Naive thymus-derived CD8-positive, alpha-beta T cell (primary cell): ENCODE measurements at places on chromosomes 13 and 19. TPM values are rescaled to one million over a fixed set of nuclear protein-coding genes. Genes with fewer than 3 reads are reported as not detected.

The CYP2B6 gene
- not detected for polyA plus RNA-seq

The CEACAM4 gene
- not detected for polyA plus RNA-seq

The C19orf18 gene
- polyA plus RNA-seq: not detected

The SIGLEC12 gene
- polyA plus RNA-seq: not detected

The DHDH gene
- polyA plus RNA-seq: 2.0 TPM

The SULT2A1 gene
- polyA plus RNA-seq: not detected

The CYP4F3 gene
- not detected for polyA plus RNA-seq

The ARRDC5 gene
- 2.3 TPM for polyA plus RNA-seq

The MAMSTR gene
- 0.49 TPM for polyA plus RNA-seq

The EDNRB gene
- not detected for polyA plus RNA-seq

The PSG1 gene
- polyA plus RNA-seq: not detected

The PSPC1 gene
- polyA plus RNA-seq: 23.4 TPM

The ICAM5 gene
- not detected for polyA plus RNA-seq

The CEACAM20 gene
- polyA plus RNA-seq: not detected

The KCNJ14 gene
- 0.39 TPM for polyA plus RNA-seq

The TRAPPC6A gene
- polyA plus RNA-seq: 193 TPM

The HSPB6 gene
- polyA plus RNA-seq: not detected

The LGI4 gene
- polyA plus RNA-seq: 0.18 TPM

The KISS1R gene
- 0.52 TPM for polyA plus RNA-seq

The LILRB1 gene
- polyA plus RNA-seq: not detected

The TEX29 gene
- not detected for polyA plus RNA-seq

The THAP8 gene
- polyA plus RNA-seq: 2.4 TPM

The CEACAM1 gene
- 1.3 TPM for polyA plus RNA-seq

The CDX2 gene
- polyA plus RNA-seq: not detected

The OR1M1 gene
- polyA plus RNA-seq: not detected

The CNMD gene
- not detected for polyA plus RNA-seq

The NCAN gene
- not detected for polyA plus RNA-seq

The ZNF443 gene
- 2.0 TPM for polyA plus RNA-seq

The FAM124A gene
- polyA plus RNA-seq: not detected

The OLFM2 gene
- 12.8 TPM for polyA plus RNA-seq

The ZMYM2 gene
- polyA plus RNA-seq: 13.7 TPM

The CRTC1 gene
- polyA plus RNA-seq: 1.2 TPM

The ZNF17 gene
- 5.8 TPM for polyA plus RNA-seq

The MCOLN1 gene
- polyA plus RNA-seq: 6.6 TPM

The JUNB gene
- polyA plus RNA-seq: 1,468 TPM

The GYS1 gene
- polyA plus RNA-seq: 31.0 TPM

The ANGPTL4 gene
- polyA plus RNA-seq: not detected

The CD70 gene
- not detected for polyA plus RNA-seq

The PSG11 gene
- polyA plus RNA-seq: not detected

The IRGC gene
- not detected for polyA plus RNA-seq

The CEACAM7 gene
- polyA plus RNA-seq: not detected

The LSM7 gene
- 187 TPM for polyA plus RNA-seq

The ETV2 gene
- polyA plus RNA-seq: not detected

The PNMA8A gene
- not detected for polyA plus RNA-seq

The ZNF729 gene
- not detected for polyA plus RNA-seq

The SCGB2B2 gene
- not detected for polyA plus RNA-seq

The GRIK5 gene
- not detected for polyA plus RNA-seq

The SYCN gene
- not detected for polyA plus RNA-seq

The FFAR1 gene
- polyA plus RNA-seq: not detected
